ENCODE measurements at places on chromosomes 2 and 18. TPM values are rescaled to one million over a fixed set of nuclear protein-coding genes. Genes with fewer than 3 reads are reported as not detected.
A peak's percentile ranks its signal among the peaks of the same experiment; 100 is the strongest.

The CDH2 gene
- not detected for total RNA-seq

DNA sequence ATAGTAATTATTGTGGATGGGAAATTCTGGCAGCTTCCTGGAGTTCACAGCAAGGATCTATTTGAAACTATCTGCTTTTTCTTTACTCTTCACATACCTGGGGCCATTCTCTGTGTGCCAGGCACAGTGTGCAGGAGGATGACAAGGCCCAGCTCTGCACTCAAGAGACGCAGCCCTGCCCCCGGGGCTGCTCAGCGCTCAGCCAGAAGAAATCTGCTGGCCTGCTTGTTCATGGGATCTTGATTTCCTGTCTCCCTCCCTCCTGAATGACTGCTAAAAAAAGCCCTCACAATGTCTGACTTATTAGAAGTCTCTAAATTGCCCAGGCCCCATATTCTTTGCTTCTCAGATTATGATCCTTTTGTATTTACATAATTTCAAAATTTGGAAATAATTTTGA is 210.9 kb downstream of the DCDC2C start:
- no peak for DNase-seq

GRCh38 chr2:191981706-191982105 is 134.8 kb upstream of the CAVIN2 start:
- no peak for DNase-seq

DNA sequence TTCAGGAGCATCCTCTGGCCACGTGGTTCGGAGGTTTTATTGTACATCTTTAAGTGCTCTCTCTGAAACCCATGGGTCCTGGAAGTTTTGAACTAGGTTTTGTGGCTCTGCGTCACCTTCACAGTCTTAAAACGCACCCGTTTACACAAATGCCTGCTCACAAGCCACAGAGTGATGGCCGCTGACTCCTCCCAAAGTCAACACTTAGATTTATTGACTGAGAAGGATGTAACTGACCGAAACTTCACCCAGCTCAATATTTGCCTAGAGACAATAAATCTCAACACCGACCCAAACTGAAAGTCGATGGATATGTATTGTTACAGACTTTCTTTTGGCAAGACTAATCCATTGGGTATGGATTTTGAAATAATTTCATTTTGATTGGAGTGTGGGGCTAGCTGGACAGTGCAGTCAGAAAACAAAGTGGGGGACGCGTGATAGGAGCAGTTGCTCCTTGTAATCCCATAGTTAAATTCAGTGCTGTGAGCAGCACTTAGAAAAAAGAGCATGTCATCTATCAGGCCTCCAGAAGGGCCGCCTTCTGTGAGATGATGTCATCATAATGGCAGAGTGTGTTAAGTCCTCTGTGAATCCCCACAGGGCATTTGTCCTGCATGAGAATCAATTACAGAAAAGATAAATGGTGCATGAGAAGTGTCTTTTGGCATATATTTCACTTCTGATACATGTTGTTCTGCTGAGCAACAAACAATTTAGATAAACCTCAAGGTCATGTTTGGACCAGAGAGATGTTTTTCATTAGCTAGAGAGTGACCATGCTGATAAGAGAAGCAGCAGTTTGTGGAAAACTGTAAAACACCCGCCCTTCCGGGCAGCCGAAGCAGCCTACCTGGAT is 183.7 kb downstream of the INO80D start:
- DNase-seq, result no peak

GRCh38 chr2:107461301-107461700 is 365.4 kb upstream of the RGPD4 start:
- no peak for DNase-seq

DNA sequence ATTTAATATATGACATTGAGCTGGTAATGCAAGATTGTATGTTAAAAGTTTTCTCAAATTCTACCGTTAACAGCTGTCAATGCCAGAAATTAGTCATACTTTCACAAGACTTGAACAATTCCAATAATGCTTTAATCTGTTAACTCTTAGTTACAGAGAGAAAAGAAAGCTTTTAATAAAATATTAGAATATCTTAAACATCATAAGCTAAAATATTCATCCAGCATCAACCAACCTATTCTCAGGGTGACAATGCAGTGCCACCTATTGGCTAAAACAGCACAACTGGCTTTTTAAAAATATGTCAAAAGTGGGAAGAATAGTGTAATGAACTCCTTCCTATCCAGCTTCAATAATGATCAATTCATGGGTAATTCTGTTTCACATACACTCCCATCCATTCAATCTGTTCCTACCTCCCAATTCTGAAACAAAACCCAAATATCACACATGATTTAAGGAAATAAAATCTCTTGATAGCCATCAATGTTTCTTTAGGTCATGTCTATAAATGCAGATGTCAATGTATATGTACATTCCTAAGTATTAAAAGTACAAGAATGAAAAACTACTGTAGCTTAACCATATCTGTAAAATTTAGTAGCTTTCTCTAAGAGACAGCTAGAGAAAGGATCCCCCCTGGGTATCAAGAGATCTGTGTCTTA is 79.8 kb upstream of the CCDC141 start:
- DNase-seq, result no peak

The RFTN2 gene
- not detected for total RNA-seq

The ITPRIPL1 gene
- 2.7 TPM for total RNA-seq

- no peak for DNase-seq
Observed at GRCh38 chr18:38174173-38174572, 608.6 kb upstream of the CELF4 start.

DNA sequence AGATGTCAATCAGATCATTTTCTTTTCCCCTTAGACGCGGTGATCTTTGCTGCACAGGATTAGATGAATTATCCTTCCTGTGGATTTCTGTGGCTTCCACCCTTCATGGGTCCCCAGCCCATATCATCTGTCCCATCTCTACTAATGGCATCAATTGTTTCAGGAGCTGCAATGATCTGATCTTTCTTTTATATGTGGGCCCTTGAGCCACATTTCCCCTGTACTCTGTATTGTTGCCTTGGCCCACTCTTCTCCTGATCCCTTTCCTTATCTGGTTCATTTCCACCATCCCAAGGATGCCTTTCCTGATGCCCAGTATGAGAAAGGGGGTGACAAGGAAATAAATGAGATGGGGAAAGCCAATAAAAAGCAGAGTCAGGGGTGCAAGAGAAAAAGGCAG is 24.7 kb downstream of the SP140 start:
- DNase-seq, result no peak

The ANKRD30B gene
- not detected for total RNA-seq

DNA sequence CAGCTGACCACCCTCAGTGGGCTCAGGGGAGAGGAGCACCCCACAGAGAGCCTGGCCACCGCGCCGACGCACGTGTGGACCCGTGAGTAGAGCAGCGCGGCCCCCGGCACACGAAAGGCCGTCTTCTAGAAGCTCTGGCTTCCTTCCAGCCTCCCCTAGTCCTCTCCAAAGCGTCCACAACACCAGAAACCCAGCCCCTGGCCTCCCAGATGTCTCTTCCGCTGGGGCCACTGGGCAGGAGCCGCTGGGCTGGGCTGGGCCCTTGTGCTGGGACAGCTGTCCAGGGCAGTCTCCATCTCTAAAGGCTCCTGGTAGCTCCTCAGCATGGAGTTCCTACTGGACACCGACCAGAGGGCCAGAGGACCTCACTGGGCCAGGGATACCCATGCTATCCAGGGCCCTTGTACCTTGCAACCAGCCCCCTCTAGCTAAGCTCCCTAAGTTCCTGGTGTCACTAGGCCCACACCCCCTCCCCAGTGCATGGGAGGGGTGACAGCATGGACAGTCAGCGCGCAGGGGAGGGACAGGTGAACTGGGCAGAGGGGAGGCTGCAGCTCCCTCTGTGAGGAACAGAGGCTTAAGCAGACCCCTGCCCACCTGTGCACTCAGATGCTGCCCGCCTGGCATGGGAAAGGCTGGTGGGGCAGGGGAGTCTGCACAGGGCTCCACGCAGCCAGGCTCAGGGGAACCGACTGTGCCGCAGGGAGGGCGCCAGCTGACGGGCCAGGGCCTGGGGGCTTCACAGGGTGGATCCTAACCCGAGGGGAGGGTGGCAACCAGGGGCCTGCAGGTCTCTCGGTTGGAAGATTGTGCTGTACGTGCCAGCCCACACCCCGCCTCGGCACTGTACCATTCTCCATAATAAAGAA is 32.9 kb downstream of the MTERF4 start:
- no peak for DNase-seq

The FBXO36 gene
- 0.78 TPM for total RNA-seq

DNA sequence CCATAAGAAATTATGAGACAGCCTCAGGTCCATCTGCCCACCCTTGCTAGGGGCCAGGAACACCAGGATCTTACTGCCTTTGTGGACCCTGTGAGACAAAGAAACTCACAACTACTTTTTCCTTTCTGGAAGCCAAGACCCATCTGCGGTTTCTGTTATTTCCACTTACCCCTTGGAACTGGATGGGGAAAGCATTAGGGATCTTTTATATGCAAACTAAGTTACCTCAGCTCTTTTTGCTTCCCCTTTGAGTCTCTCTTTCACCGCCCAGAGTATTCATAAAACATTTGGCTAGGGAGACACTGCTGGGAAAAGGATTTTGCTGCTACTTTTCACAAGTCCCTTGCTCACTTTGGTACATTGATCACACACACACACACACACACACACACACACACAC is 95.7 kb downstream of the ZNF385B start:
- DNase-seq, result no peak

- DNase-seq, result peak; percentile 12
Observed at GRCh38 chr2:96526615-96527285, 9.8 kb upstream of the ARID5A start.

DNA sequence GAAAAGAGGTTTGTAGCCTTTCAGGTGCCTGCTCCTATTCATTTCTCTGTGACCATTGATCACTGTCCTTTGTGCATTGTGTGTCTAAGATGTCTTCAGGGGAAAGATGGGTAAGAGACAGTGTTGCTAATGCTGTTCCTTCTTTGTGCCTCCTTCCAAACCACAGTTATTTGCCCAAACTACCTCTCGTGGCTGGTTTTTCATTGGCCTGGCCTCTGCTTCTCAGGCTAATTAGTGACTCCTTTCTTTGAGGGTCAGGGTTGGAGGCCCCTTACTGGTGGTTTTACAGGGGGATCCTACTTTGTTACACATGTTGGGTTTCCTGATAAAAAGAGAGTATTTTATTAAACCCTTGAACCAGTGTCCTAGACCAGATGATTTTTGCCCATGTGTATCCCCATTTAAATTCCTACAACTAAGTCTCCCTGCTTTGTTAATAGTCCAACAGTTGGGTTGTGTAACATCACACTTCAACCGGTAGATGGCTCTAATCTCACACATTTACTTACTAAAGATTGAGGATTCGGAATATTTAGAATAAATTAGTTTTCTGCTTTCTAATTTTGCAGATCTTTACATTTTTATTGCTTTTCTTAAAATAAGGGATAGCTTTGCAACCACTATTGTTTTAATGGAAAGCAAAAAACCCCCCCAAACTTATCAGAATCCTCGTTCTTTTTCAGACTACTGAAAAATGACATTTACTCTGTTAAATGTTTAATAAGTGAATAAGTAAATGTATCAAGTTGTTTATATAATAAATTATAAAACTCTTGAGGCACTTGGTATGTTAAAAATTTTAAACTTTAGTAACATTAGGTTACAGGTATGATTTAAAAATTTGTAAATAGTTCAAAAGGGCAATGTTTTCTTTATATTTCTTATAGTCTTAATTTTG is 2.4 kb downstream of the MARS2 start:
- no peak for DNase-seq

DNA sequence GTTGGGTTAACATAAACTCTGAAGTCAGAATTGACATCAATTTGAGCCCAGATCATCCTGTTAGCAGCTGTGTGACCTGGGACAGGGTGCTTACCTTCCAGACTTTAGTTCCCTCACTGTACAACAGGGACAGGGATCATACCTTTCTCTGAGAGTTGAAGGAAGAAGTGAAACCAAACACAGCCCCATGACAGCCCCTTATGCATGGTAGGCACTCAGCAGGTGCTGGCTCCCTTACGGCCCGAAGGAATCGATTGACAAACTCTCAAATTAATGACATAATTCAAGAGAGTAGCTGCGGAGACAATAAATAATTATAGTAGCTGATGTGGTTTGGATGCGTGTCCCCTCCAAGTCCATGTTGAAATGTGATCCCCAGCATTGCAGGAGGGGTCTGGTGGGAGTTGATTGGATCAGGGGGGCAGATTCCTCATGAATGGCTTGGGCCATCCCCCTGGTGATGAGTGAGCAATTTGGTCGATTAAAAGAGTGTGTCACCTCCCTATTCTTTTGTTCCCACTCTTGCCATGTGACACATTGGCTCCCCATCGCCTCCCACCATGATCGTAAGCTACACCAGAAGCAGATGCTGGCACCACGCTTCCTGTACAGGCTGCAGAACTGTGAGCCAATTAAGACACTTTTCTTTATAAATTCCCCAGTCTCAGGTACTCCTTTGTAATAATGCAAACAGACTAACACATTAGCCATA is 72.4 kb downstream of the ODC1 start:
- DNase-seq, result no peak

The PARD3B gene
- total RNA-seq, result not detected

DNA sequence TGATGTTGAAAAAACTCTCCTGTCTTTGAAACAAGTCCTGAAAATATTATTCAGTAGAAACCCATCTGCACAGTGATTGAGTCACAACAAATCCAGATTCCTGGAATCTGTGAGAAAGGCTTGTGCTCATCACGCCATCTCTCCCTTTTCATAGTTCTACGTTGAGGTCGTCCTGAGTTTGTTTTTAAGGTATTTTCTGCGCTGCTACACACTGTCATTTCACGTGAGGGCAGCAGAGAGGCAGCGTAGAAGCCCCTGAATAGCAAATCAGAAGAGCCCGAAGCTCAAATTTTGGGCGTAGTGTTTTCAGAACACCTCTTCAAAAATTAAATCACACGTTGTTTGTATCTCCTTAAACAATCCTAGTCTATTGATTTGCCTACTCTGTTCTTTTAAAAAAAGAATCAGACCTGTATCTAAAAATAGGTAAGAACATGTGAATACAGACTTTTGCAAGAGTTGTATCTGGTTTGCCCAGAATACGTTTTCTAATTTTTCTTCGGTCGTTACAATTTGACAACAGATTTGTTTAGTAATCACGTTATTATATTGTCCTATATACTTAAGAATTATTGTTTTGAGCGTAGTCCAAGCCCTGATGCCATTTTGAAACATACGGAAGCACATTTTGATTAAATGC is 61.6 kb upstream of the SLC38A11 start:
- no peak for DNase-seq

GRCh38 chr2:143334837-143335236 is 205.6 kb downstream of the ARHGAP15 start:
- DNase-seq, result no peak

The SP100 gene
- total RNA-seq, result 369 TPM

GRCh38 chr18:63828656-63829055 is 53.4 kb downstream of the SERPINB7 start:
- no peak for DNase-seq

The HTR2B gene
- not detected for total RNA-seq

- no peak for DNase-seq
Observed at GRCh38 chr18:814300-815084, 2.5 kb upstream of the YES1 start.

GRCh38 chr18:74522635-74523548 is 11.4 kb upstream of the CNDP1 start:
- no peak for DNase-seq

The ALPP gene
- not detected for total RNA-seq

- no peak for DNase-seq
Observed at GRCh38 chr2:212973347-212973746, 178.1 kb downstream of the IKZF2 start.
